Dermis microvascular lymphatic vessel endothelial cell (primary cell): ENCODE measurements at places on chromosomes 2 and 18.

DNA sequence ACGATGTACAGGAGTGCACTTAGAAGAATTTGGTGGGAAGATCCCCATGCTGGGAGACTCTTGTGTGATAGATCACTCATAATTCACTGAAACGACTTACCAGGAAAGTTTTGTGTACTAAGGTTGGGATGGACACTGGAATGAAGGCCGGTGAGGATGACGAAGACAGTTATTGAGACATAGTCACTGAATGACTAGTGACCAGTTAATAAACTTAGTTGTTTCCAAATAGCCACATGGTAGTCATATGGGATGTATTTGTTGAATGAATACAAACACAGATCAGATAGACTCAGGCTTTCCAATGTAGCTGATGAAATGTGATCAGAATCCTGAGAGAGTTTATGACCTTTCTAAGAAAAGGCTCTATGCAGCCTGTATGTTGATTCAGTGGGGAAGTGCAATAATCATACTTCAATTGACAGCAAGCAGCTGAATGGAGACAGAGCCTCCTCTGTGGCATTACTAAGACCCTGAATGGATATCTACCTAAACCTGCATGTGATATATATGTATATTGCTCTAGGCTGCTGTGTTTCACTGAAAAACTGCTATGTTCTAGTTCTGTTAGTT is 20.4 kb downstream of the GDF7 start:
- DNase-seq = no peak

GRCh38 chr2:23425338-23425871 is 40.4 kb downstream of the KLHL29 start:
- DNase-seq = no peak

GRCh38 chr2:145159676-145160075 is 639.8 kb upstream of the ZEB2 start:
- DNase-seq = no peak

- no peak for DNase-seq
These were observed 140.6 kb downstream of the EPHA4 start for GRCh38 chr2:221431477-221431876.

DNA sequence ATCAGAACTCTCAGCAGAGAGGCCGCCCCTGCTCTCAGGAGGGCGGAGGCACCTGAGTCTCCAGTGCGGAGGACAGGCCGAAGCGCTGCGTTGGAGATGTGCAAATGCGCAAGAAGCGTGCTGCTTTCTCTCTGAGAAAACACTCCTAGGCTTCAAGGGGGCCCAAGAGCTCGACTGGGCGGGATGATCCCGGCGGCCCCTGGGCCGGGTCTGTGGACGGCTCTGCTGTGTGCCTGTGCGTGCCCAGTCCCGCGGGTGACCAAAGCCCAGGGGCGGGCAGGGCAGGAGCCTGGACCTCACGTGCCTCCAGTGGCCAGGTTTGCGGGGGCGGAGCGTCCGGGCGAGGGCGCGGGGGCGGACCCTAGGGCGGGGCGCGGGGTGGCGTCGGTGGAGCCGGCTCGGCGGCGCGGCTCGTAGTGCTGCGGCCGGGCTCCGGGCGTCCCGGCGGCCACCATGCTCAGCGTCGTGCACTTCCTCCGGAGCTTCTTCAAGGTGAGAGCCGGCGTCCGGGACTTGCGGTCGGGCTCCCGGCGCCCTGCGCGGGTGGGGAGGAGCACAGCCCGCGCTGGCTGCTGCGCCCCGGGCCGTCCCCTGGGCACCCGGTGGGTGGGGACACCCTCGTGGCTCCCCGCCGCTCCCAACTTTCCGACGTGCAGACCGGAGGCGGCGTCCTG is at the start of gene ARHGEF4:
ARHGEF4 (plus strand) TSS at position 414 of the 674 bp plus-strand sequence; CDS start at position 454, 40 bp downstream.
- DNase-seq = no peak

DNA sequence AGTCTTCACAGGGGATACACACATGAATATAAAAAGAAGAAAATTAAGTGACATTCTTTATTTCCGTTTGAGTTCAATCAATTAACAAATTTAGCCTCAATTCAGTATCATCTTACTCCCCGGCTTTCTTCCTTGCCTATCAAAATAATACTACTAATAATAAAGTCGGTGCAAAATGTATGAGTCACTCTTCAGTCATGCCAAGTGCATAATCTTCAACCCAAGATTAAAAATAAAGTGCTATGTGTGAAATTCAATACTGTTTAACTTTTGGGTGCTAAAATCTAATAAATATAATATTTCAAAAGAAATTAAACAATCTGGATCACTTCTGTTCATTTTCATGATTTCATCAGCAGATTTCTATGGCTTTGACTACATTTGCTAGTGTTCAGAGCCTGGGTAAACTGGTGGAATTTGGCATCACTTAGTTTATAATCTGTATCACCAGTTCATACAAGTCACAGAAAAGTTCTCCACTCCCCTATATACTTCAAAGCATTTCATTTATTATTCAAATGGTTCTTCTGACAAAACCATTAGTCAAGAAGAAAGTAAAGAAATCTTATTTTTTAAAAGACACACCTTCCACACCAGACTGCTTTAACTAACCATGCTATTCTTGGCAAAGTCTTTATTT is 183.6 kb downstream of the THADA start:
- no peak for DNase-seq

DNA sequence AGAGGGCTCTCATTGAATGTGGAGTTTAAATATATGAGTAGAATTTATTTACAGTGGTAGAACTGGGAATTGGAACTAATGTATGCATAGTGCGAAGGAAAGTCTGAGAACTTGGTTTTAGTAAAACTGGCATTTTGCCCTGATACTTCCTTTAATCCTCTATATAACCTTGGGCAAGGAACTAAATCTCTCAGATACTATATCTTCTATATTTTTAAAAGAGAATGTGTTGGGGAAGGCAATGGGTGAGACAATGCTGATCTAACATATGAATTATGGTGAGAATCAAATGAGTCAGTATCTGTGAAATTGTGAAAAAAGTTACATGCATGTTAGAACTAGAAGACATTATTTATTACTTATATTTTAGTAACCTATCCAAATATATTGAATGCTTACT is 2109.4 kb upstream of the PIK3C3 start:
- no peak for DNase-seq

GRCh38 chr2:8543383-8544170 is 138.3 kb upstream of the ID2 start:
- DNase-seq = no peak

DNA sequence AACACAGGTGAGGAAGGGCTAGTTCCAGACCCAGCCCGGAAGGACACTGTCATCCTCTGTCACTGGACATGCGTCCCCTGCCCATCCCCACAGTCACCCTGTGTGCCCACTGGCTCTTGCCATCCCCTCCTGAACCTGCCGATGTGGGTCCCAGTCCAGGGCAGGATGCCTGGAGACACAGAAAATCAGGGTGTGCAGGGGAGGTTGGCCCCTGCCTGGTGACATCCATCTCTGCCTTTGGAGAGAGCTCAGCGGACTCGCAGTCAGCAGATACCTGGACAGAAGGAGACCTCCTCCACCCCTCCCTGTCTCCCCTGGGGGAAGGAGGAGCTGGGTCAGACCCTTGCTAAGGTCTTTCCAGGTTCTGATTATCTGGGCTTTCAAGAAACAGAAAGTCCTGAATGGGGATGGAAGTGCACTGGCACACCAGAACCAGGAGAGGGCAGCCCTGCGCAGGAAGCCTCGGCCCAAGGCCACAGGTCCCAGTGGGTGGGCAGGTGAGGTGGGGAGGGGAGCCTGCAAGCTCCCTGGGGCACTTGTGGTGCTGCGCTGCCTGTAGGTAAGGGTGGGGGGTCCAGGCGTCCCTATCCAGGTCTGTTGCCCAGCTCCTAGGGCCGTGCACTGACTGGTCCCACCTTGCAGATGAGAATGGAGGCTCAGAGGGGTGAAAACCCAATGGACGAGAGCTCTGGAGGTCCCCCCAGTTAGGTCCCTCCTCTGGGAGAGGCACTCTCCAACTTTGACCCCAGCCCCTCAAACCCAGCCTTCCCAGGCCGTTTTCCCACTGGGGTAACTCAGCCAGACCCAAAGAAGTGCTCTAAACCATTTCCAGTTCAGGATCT is 9.7 kb upstream of the OTOS start:
- DNase-seq = peak; percentile 32

DNA sequence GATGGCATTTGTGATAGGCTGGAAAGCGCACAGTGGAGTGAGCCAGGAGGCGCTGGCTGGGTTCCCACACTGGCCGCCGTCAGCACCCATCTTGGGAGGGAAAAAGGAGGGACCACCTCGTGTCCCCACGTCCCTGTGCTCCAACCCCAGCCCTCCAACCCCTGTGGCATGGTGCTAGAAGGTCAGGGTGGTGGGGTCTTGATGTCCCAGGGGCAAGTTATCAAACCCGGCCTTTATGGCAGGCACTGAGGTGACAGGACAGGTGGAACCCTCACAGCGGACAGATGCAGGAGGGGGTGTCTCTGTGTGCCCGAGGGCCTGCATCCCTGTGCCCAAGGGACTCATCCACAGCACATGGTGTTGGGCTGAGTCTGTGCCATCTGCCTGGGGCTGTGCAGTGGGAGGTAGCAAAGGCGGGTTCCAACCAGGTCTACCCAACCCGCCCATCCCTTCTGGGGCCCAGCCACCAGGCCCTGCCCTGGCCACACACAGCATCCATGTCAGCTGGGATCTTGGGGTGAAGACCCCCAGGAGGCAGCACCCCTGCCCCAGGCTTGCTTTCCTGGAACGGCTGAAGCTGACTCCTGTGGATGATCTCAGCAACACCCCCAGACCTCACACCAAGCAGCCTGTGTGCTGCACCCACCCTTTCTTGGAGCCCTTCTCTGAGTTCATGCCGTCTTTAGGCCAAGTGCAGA is 246.1 kb downstream of the NDUFA10 start:
- DNase-seq = no peak

- DNase-seq = no peak
These were observed 69.0 kb downstream of the DDX1 start for GRCh38 chr2:15660491-15661294.
